Neural crest cell (in vitro differentiated cells): ENCODE measurements at places on chromosomes 3 and 15. TPM values are rescaled to one million over a fixed set of nuclear protein-coding genes. Genes with fewer than 3 reads are reported as not detected.

Gene ATP8B4
- total RNA-seq, result 0.18 TPM in 1 of 2 replicates, not detected in the other

Gene ZNF710
- 60.3 and 64.4 TPM in 2 replicates for total RNA-seq

Gene AADACL2
- total RNA-seq, result not detected in 2 replicates

Gene CHRNA3
- 3.8 and 5.1 TPM in 2 replicates for total RNA-seq

Gene MEX3B
- 49.5 and 51.7 TPM in 2 replicates for total RNA-seq

Gene GPR156
- 1.4 and 2.4 TPM in 2 replicates for total RNA-seq

Gene SCAMP5
- 38.8 and 39.4 TPM in 2 replicates for total RNA-seq

Gene PXYLP1
- 30.9 and 33.5 TPM in 2 replicates for total RNA-seq

Gene TMEM266
- total RNA-seq, result 0.34 and 0.58 TPM in 2 replicates

Gene MOBP
- not detected in 2 replicates for total RNA-seq

Gene LRRN1
- total RNA-seq, result 77.6 and 85.2 TPM in 2 replicates

Gene ELL3
- total RNA-seq, result 1.3 and 2.7 TPM in 2 replicates

Gene TMEM40
- not detected in 2 replicates for total RNA-seq

Gene CATSPER2
- total RNA-seq, result 2.7 and 2.8 TPM in 2 replicates

Gene CD200R1
- not detected in 2 replicates for total RNA-seq

Gene BNC1
- total RNA-seq, result 0.25 and 0.35 TPM in 2 replicates

Gene SMAD6
- total RNA-seq, result 4.7 and 5.4 TPM in 2 replicates

Gene FANCD2OS
- not detected in 2 replicates for total RNA-seq

Gene PAQR9
- total RNA-seq, result 1.8 and 1.9 TPM in 2 replicates

Gene SCAANT1
- total RNA-seq, result not detected in 2 replicates

Gene FGF7
- 0.19 TPM in 1 of 2 replicates, not detected in the other for total RNA-seq

Gene FOXL2
- total RNA-seq, result 0.09 TPM in 2 replicates

Gene USF3
- total RNA-seq, result 18.3 and 19.7 TPM in 2 replicates

Gene RTP1
- not detected in 2 replicates for total RNA-seq

Gene CLDN11
- 1.8 and 2.0 TPM in 2 replicates for total RNA-seq

Gene TOP2B
- total RNA-seq, result 169 and 170 TPM in 2 replicates

Gene CKMT1A
- 4.9 and 5.3 TPM in 2 replicates for total RNA-seq

Gene EFCAB12
- 3.1 and 4.0 TPM in 2 replicates for total RNA-seq

Gene SLC2A2
- not detected in 2 replicates for total RNA-seq

Gene PAK6
- total RNA-seq, result 0.28 and 0.93 TPM in 2 replicates

Gene TRANK1
- 8.9 and 11.3 TPM in 2 replicates for total RNA-seq

Gene GABRR3
- not detected in 2 replicates for total RNA-seq

Gene RTP3
- not detected in 2 replicates for total RNA-seq

Gene CFAP91
- 7.0 TPM in 2 replicates for total RNA-seq

Gene SLC33A1
- total RNA-seq, result 17.7 and 18.8 TPM in 2 replicates

Gene GPR171
- not detected in 2 replicates for total RNA-seq

Gene FBXL22
- total RNA-seq, result 0.93 and 1.0 TPM in 2 replicates

Gene ZMAT3
- total RNA-seq, result 8.4 and 9.8 TPM in 2 replicates

Gene DUT
- 132 and 137 TPM in 2 replicates for total RNA-seq

Gene MNS1
- 7.9 and 9.6 TPM in 2 replicates for total RNA-seq

Gene SLC51B
- not detected in 2 replicates for total RNA-seq

Gene BFSP2
- not detected in 2 replicates for total RNA-seq

Gene PP2D1
- not detected in 2 replicates for total RNA-seq

Gene WNT7A
- total RNA-seq, result 8.4 and 9.8 TPM in 2 replicates

Gene CTXN2
- 0.18 and 0.26 TPM in 2 replicates for total RNA-seq

Gene ACOX2
- 0.98 and 1.0 TPM in 2 replicates for total RNA-seq

Gene SAMMSON
- not detected in 2 replicates for total RNA-seq

Gene MAGEL2
- total RNA-seq, result 11.9 and 13.1 TPM in 2 replicates

Gene NGLY1
- 29.9 and 32.2 TPM in 2 replicates for total RNA-seq

Gene PLA2G4E
- total RNA-seq, result not detected in 2 replicates

Gene LTK
- 0.16 and 0.19 TPM in 2 replicates for total RNA-seq
